ENCODE measurements at places on chromosomes 6 and 20.

DNA sequence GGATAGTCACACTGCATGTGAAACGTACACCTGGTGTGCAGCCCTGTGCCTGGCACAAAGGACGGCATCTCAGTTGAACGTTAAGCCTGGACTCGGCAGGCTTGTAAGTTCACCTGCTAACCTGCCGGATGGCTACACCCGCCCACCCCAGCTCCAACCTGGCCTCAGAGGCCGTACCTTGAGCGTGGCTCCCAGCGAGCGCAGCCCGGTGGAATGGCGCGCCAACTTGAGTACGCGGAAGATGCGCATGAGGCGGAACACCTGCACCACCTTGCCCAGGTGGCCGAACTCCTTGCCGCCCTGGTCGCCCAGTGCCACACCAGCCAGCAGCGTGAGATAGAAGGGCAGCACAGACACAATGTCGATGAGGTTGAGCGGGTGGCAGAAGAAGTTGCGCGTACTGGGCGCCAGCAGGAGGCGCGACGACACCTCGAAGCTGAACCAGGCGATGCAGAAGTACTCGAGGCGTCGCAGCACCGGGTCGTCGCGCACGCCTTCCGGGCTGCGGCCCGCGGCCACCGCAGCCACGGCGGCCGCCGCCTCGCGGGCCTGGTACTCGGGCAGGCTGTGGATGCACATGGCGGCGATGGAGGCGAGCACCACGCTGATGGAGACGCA, 3.3 kb downstream of the KCNS1 start:
- H3K27me3 ChIP-seq: peaks cover 78% of the 10 kb centered on the region
- no peaks in the 10 kb centered on the region for H3K4me1 ChIP-seq
- peak overlapping the region; percentile 57 for H3K4me3 ChIP-seq
- no peaks in the 10 kb centered on the region for H3K36me3 ChIP-seq
- no peak overlapping the region for H3K27ac ChIP-seq

GRCh38 chr6:142014515-142014914, 118.2 kb upstream of the GJE1 start:
- H3K4me3 ChIP-seq: peak overlapping the region; percentile 65
- no peaks in the 10 kb centered on the region for H3K27me3 ChIP-seq
- H3K27ac ChIP-seq: no peak overlapping the region
- DNase-seq: no peak
- H3K4me1 ChIP-seq: peaks cover 15% of the 10 kb centered on the region
- no peaks in the 10 kb centered on the region for H3K36me3 ChIP-seq

GRCh38 chr6:21023210-21023609, 489.0 kb downstream of the CDKAL1 start:
- H3K4me1 ChIP-seq: peaks cover 19% of the 10 kb centered on the region
- no peak for DNase-seq
- peaks cover 13% of the 10 kb centered on the region for H3K36me3 ChIP-seq
- no peaks in the 10 kb centered on the region for H3K27me3 ChIP-seq

- H3K27me3 ChIP-seq: peaks cover 21% of the 10 kb centered on the region
- DNase-seq: peak; percentile 74
- no peak overlapping the region for H3K4me3 ChIP-seq
- no peaks in the 10 kb centered on the region for H3K4me1 ChIP-seq
Measured at GRCh38 chr20:45138561-45139300, 14.5 kb upstream of the WFDC12 start.

GRCh38 chr6:36360241-36361054, 23.8 kb upstream of the BNIP5 start:
- DNase-seq: peak; percentile 81
- H3K27me3 ChIP-seq: peaks cover 21% of the 10 kb centered on the region
- H3K4me1 ChIP-seq: peaks cover 8% of the 10 kb centered on the region
- no peak overlapping the region for H3K4me3 ChIP-seq

DNA sequence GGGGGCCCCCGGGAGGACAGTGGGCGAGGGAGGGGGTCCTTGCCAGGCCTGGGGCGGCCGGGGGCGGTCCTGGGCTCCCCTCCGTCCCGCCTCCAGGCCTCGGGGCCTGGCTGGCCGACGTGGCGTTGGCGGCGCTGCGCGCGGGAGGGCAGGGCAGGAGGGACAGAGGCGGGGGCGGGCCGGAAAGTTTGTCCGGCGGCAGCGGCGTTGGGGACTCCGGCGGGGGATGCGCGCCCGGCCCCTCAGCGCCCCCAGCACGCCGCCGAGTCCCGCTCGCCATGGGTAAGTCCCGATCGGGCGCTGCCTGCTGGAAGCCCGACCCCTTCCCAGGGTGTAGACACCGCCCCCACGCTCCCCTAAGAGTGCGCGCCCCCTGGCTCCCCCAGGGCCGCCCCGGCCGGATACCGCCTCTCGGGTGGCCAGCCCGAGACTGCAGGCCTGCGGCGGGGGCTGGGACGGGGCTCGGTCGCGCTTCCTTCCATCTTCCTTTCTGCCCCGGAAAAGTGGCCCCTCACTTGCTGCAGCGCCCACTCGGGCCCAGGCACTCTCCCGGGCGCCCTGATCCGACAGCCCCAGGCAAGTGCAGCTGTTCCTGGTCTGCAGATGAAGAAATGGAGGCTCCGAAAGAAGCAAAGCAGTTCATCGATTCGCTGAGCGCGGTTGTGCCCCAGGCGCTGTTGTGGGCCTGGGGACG, at the start of gene SLC2A10:
Gene SLC2A10 (plus strand): TSS at position 191 of the 694 bp plus-strand sequence. CDS start 88 bp downstream, at position 279.
- peaks cover 4% of the 10 kb centered on the region for H3K36me3 ChIP-seq
- peak; percentile 78 for DNase-seq
- H3K27me3 ChIP-seq: peaks cover 20% of the 10 kb centered on the region

- H3K36me3 ChIP-seq: no peaks in the 10 kb centered on the region
- H3K27ac ChIP-seq: peak overlapping the region; percentile 32
- DNase-seq: no peak
Measured at GRCh38 chr6:155994086-155994485, 538.4 kb upstream of the NOX3 start.

GRCh38 chr20:38304845-38305447, 990 bp downstream of the BPI start:
- H3K27ac ChIP-seq: no peak overlapping the region
- H3K36me3 ChIP-seq: no peaks in the 10 kb centered on the region
- H3K4me1 ChIP-seq: peaks cover 41% of the 10 kb centered on the region
- H3K4me3 ChIP-seq: no peak overlapping the region
- H3K27me3 ChIP-seq: peaks cover 34% of the 10 kb centered on the region

DNA sequence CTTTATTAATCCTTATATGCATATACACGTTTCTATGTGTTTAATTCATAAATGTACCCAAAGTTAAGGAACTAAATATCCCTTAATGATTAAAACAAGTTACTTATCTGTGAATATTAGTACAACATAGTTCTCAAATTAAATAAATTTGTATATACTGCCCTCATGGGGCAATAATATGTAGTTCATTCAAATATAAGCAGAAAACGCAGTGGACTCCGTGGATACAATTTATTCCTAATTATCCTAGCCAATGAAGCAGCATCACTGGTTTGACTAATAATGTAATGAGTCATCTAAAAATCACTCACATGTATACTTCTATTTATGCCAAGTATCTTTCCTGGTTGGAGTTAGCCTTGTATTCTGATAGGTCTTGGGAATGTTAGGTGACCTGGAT, 111.6 kb downstream of the TBC1D32 start:
- no peak for DNase-seq
- H3K27me3 ChIP-seq: no peaks in the 10 kb centered on the region
- no peak overlapping the region for H3K4me3 ChIP-seq
- H3K4me1 ChIP-seq: no peaks in the 10 kb centered on the region
- no peak overlapping the region for H3K27ac ChIP-seq

- H3K4me3 ChIP-seq: no peak overlapping the region
- H3K27ac ChIP-seq: peak overlapping the region; percentile 77
- DNase-seq: no peak
- H3K4me1 ChIP-seq: peaks cover 34% of the 10 kb centered on the region
- H3K36me3 ChIP-seq: no peaks in the 10 kb centered on the region
Measured at GRCh38 chr20:48858075-48858790, 30.4 kb upstream of the PREX1 start.
